ENCODE measurements at places on chromosomes 6 and 20.

- DNase-seq: peak; percentile 9
Observed at GRCh38 chr6:118843685-118844390, 50.1 kb upstream of the ASF1A start.

DNA sequence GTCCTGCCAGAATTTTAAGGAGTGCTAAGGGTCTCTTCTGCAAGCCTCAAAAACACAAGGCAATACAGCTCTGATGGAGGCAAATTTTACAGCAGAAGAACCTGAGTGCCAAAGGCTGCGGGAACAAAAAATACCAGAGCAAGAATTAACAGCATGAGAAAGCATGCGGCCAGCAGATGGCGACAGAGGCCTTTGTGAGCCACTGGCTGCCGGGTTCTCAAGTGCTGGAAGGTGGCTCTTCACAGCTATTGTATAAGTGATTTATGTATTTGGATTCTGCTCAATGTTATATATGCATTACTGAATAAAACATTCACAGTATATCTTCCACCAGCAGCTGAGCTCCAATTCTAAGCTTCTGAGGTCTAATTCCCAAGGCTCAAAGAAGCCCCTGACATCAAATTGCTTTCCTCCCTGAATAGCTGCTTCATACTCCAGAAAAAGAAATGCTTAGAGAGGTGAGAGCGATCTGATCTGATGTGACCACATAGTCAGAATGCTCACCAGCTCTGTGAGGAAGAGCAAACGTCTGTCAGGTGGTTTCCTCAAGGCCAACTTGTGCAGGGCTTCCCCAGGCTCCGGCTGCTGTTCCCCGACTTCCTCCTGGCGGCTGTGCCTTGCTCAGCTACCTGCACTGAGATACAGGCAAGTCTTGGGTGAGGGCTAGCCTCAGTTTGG, 58.6 kb downstream of the PPP1R3G start:
- DNase-seq: peak; percentile 84

DNA sequence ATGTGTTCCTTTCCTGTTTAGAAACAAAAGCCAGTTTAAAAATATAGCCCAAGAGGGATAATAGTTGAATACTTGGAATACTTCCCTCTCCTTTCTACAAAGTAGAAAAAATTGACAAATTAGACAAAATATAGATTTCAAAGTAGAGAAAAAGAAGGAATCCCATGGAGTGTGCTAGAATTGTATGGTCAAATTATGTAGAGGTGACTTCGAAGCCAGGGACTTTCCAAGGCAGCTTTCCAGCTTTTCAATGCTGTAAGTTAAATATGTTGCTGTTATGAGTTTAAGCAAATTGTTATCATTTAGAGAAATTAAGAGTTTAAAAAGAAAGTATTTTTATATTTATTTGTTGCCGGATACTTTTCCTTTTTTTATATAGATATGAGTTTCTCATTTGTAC, 415.5 kb upstream of the OPRM1 start:
- DNase-seq: no peak

DNA sequence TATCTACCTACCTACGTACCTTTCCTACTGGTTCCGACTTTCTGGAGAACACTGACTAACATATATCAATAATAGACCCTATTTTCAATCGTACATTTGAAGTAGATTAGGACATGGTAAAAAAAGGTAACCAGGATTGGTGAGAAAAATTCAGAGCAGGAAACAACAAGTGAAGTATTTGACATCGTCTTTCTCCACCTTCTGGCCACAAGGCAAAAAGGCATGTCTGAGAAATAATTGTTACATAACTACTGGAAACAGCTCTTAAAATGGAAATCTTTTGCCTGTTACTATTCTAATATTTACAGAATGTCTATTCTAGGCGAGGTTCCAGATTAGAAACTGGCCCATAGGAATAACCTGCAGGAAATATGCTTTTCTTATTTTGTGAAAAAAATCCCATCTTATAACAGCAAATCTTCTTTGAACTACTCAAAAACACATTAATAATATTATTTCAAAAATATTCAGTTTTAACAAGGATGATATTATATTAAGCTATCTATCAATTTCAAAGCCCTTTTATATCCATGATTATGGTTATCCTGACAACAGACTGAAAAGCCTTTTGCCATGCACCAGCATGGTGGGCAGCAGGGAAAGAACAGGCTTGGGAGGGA, 80.8 kb downstream of the RCAN2 start:
- peak; percentile 54 for DNase-seq

GRCh38 chr20:63127700-63128364, 88.1 kb downstream of the YTHDF1 start:
- no peak for DNase-seq

- DNase-seq: no peak
Observed at GRCh38 chr6:52946306-52946705, 36.8 kb upstream of the GSTA3 start.

- no peak for DNase-seq
Observed at GRCh38 chr20:38320221-38320620, 16.3 kb downstream of the BPI start.

DNA sequence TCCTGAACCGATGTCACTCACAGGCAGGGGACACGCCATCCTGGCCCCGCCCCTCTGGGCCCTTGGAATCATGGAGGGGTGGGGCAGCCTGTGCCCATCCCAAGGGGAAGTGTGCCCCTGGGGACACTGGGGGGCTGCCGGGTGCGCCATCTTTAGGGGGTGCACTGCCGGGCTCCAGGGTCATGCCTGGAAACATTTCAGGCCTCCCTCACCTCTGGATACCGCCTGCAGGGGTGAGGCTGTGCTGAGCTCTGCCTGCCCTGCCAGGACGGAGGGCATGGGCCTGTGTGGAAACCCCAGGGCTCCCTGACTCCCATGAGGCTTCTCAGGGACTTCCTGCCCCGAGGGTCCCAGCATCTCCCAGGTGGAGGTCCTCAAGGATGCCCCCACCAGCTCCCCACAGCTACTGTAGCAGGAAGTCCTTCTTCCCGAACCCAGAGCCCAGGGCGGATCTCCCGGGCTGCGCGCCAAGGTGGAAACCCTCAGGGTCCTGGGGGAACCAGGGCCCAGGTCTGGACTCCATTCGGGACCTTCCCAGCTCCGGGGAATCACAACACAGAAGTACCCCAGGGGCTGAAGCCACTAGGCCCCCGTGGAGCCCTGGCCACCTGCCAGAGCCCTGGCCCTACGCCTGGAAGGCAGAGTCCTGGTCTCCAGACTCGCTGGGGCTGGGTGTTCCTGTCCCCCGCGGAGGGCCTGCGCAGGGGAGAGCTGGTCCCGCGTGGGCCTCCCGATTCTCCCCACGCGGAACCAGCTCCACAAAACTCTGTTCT, 15.6 kb downstream of the CHRNA4 start:
- DNase-seq: no peak

GRCh38 chr6:491233-491632, 99.7 kb downstream of the IRF4 start:
- peak; percentile 59 for DNase-seq

DNA sequence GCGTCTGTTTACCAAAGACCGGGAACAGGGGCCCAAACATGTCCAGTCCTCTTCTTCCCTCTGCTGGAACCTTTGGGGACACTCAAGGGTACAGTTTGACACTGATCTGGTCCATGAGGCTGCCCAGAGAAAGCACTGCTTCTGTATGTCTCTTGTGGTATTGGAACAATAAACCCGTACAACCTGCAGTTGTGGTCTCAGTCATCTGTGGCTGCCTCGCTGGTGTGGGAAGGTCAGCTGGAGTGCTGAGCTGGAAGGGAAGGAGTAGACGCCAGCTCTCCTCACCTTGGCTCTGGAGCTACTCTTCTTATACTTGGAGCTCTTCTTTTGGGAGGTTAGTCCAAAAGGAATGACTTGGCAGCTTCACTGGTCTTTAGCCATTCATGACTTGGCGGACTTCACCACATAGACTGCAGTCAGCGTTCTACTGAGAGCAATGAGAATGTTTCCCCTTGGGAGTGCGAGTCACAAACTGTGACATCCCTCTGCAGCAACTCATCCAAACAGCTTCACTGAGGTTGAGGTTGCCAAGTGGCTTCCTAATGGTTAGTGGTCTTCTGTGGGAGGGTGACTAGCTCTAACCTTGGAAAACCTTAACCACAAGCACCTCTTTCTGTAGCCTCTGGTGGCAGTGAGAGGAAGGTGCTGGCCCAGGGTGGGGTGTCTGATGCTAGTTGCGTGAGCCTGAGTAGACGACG, 81.2 kb downstream of the ASXL1 start:
- DNase-seq: no peak

DNA sequence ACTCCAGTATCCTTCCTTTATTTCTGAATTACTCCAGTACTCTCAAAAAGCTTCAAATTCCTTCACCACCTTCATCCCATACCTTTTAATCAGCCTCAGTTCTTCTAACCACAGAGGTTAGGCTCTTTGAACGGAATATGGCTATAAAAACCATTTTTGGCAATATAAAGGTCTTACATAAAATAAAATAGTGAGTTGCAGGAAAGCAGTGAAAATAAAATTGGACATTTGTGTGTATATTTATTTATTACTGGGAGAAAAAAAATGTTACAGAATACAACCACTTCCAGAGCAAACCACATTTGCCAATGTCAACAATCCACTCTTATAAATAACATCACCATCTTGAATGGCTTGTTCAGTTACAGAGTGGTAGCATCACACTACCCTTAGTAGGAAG, 7.7 kb downstream of the HDDC2 start:
- no peak for DNase-seq

DNA sequence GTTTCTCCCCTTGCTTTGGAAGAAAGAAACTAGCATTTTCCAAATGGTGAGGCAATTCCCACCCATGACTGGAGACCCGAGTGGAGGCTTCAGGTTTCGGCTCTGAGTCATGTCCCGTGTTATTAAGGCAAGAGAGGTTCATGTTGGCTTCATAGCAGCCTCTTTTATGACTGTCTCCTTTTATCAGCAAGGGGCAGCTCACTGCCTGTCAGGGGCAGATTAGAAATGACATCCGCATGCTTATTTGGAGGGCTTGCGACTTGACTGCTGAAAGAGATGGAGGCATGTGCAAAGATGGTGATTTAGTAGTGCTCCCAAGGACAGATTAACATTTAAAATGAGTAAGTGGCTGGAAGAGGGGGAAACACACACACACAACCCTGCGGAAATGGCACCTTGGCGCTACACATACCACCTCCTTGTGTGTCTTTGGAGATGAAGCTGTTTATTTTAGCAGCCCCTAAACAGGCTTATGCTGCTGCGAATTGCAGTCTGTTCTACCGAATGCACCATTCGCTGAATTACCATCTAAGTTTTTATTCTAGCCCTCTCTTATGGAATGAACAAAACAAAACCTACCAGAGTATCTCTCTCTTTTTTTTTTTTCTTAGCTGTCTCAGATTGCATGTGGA, 52.1 kb upstream of the VSTM2L start:
- peak; percentile 48 for DNase-seq

DNA sequence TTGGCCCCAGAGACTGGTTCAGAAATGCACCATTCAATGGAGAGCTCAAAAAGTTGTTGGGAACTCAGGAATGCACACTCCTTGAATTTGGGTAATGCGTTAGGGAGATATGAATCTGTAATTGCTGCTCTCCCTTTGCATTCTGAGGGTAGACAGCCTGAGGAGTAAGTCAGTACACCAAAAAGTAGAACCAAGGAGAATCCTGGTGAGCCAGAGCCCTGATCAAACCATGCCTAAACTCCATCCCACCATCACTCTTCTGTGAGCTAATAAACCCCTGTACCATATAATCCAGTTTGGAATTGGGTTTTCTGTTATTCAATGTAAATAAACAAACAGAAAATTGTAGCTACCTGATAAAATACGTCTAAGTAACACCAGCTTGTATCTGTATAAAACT, 90.2 kb downstream of the KIF16B start:
- no peak for DNase-seq

- DNase-seq: peak; percentile 77
Observed at GRCh38 chr20:38692436-38693411, 31.6 kb upstream of the SLC32A1 start.

DNA sequence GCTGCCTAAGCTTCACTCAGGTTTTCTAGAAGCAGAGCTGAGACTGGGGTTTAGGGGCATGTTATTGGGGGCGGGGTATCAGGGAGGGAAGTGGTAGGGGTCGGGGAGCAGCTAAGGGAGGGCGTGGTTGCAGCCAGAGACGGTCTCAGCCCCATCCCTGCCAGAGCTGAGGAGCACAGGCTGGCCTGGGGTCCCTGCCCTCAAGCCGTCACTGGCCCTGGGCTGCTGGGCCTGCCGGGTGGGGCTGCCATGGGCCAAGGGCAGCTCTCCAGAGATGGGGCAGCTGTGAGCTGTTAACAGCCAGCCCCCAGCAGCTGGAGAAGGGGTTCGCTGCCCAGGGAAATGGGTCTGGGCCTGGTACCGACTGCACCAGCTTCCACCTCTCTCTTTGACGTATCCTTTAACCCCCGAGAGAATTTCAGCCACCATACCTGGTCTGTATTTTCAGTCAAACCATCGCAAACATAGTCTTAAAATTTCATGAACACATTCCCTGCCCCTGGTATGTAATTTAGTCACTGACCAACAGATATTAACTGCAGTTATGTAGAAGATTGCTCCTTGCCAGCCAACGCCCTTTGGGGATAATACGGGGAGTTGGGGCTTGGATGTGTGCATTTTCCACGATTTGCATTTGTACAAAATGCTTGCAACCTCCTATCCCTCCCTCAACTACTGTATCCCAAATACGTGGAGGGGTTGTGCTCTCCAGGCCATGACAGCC, 253.4 kb downstream of the TAF4 start:
- no peak for DNase-seq

DNA sequence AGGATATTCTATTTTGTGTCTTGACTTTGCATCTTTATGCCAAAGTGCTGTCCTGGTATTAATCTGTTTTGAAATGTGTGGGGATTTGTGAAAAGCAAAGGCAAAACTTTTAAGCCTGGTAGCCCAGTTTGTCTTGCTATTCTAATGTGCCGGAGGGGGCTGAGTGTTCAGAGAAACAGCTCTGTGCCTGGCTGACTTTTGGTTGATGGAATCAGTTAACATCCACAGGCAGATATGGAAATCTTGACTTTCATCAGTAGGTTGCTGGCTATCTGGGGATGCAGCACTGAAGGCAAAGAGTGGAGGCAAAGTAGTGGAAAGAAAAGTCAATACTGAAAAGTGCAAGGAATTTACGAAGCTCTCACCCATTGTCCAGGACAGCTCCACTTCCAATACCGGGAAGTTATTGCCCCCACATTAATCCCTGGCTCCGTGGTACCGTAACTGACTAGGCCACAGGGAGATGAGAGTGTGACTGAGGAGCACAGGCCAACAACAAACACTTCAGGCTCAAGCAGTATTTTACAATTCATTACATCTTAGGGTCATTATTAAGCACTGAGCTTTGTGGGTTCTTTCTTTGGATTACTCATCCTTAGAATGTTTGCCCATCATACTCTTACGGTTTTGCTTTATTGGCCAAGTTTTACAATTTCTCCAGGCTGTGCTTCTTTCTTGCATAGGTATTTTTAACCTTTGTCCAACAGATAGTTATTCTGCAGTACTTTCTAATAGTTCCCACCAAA, 164.6 kb downstream of the MTFR2 start:
- no peak for DNase-seq

All from common myeloid progenitor, CD34-positive (primary cell).